Activated CD4-positive, alpha-beta T cell treated with anti-CD3 and anti-CD28 coated beads for 36 hours (primary cell): ENCODE measurements at places on chromosomes 3 and 15.

DNA sequence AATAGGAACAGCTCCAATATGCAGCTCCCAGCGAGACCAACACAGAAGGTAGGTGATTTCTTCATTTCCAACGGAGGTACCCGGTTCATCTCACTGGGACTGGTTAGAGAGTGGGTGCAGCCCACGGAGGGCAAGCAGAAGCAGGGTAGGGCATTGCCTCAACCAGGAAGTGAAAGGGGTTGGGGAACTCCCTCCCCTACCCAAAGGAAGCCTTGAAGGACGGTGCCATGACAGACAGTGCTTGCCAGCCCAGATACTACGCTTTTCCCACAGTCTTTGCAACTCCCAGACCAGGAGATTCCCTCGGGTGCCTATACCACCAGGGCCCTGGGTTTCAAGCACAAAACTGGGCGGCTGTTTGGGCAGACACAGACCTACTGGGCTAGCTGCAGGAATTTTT is 576.9 kb upstream of the NECTIN3 start:
- H3K4me1 ChIP-seq = no peaks in the 10 kb centered on the region
- no peak for DNase-seq
- H3K27ac ChIP-seq = no peak overlapping the region
- H3K36me3 ChIP-seq = no peaks in the 10 kb centered on the region
- H3K4me3 ChIP-seq = no peak overlapping the region
- no peaks in the 10 kb centered on the region for H3K27me3 ChIP-seq

DNA sequence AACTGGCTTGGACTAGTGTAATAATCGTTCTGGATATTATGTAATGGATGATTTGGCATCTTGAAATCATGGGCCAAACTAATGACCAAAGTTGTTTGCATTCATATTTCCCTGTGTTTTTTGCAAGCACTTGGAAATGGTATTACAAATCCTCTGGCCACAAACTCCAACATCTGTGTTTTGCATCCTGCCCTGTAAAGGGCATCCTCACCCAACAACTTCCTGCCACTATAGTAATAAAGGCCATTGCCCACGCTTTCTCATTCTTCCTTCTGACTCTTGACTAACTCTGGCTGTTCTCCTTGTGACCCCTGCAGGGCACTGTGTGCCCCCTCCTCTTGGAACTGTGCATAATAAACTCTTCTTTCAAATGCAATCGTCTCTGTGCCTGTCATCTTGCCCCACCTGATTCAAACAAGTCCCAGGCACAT is 25.4 kb upstream of the PSMD6 start:
- H3K4me3 ChIP-seq = no peak overlapping the region
- peaks cover 13% of the 10 kb centered on the region for H3K4me1 ChIP-seq
- H3K27me3 ChIP-seq = peaks cover 40% of the 10 kb centered on the region

DNA sequence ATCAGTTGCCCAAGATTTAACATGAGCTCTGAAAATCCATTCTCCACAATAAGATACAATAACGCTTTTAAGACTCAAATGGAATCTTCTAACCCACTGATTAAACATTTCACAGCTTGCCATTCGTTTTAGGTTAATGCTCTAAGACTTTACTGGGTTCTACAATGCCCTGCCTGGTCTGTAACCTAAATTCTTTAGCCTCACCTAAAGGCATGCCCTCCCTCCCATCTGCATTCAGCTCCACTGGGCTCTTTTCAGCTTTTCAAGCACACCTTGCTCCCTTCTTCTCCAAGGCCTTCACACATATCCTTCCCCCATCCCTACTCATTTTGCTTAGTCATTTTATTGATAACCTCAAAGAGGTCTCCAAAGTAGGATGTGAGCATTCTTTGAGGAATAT is 290.9 kb downstream of the LSAMP start:
- DNase-seq = no peak
- no peaks in the 10 kb centered on the region for H3K4me1 ChIP-seq
- H3K36me3 ChIP-seq = no peaks in the 10 kb centered on the region
- H3K4me3 ChIP-seq = no peak overlapping the region

- H3K4me3 ChIP-seq = peak overlapping the region; percentile 61
- no peaks in the 10 kb centered on the region for H3K27me3 ChIP-seq
- H3K36me3 ChIP-seq = peaks cover 40% of the 10 kb centered on the region
- peaks cover 81% of the 10 kb centered on the region for H3K4me1 ChIP-seq
- peak overlapping the region; percentile 89 for H3K27ac ChIP-seq
- DNase-seq = peak; percentile 74
These were observed 5.3 kb downstream of the TNFSF10 start for GRCh38 chr3:172517859-172518466.

DNA sequence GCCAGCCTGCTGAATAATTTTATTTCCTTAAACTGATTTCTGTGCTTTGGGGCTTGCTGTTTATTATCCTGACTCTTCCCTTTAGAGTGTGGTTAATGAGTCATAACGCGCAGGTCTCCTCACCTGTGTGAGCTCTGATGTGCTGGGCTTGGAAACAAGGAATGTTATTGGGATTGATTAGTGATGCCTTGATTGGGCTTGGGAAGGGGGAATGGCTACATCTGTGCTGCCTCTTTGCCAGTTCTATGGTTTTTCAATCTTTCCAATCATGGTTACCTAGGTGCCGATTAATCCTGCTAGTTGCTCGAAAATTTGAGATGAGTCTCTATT is 161.0 kb downstream of the THSD4 start:
- H3K27me3 ChIP-seq = peaks cover 4% of the 10 kb centered on the region
- H3K36me3 ChIP-seq = no peaks in the 10 kb centered on the region
- DNase-seq = no peak
- H3K27ac ChIP-seq = no peak overlapping the region

- H3K27me3 ChIP-seq = no peaks in the 10 kb centered on the region
- peaks cover 13% of the 10 kb centered on the region for H3K36me3 ChIP-seq
- H3K4me3 ChIP-seq = no peak overlapping the region
- DNase-seq = no peak
These were observed 19.3 kb downstream of the SLC51A start for GRCh38 chr3:196235452-196236122.

GRCh38 chr15:40878785-40879184 is 4.8 kb upstream of the RHOV start:
- DNase-seq = peak; percentile 63
- no peaks in the 10 kb centered on the region for H3K36me3 ChIP-seq
- H3K27me3 ChIP-seq = peaks cover 3% of the 10 kb centered on the region
- peaks cover 15% of the 10 kb centered on the region for H3K4me1 ChIP-seq

DNA sequence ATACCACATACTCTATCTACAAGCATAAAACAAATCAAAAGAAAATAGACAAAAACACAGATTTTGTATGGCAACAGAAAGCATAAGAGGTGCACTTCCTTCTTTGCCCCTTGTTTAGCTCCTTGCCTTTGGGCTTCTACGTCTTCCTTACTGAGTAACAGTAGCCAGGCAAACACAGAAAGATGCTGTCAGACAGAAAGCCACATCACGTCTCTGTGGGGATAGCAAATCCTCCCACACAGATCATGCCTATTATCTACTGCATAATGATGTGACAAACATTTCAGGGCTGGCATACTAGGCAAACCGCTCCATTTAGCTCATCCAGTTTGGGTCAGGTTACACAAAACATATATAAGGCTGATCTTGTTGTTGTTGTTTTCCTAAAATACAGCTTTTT is 92.7 kb downstream of the BOC start:
- peaks cover 3% of the 10 kb centered on the region for H3K36me3 ChIP-seq
- H3K4me3 ChIP-seq = no peak overlapping the region
- no peak for DNase-seq
- no peak overlapping the region for H3K27ac ChIP-seq

GRCh38 chr3:2099028-2099671 is 484 bp downstream of the CNTN4 start:
- peaks cover 4% of the 10 kb centered on the region for H3K4me1 ChIP-seq
- H3K4me3 ChIP-seq = no peak overlapping the region
- peak; percentile 11 for DNase-seq
- peaks cover 52% of the 10 kb centered on the region for H3K27me3 ChIP-seq

DNA sequence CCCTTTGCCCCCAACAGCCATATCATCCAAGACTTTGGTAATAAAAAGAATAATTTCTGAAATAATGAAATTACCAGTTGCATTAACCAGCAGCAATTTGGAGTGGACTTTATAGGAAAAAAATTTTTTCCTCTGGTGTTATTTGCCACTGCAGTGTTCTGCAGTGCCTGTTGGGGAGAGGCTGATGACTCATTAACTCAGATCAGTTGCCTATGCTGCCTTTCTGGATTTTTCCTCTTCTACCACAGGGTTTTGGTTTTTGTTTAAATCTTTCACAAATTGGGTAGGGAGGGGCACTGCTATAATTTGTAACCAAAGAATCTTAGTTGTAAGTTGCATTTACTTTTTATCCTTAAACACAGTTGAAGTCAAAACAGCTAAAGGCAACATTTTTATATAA is 22.7 kb downstream of the ATP6V1A start:
- no peak overlapping the region for H3K27ac ChIP-seq
- peaks cover 7% of the 10 kb centered on the region for H3K4me1 ChIP-seq
- H3K27me3 ChIP-seq = no peaks in the 10 kb centered on the region
- no peaks in the 10 kb centered on the region for H3K36me3 ChIP-seq
- no peak overlapping the region for H3K4me3 ChIP-seq

DNA sequence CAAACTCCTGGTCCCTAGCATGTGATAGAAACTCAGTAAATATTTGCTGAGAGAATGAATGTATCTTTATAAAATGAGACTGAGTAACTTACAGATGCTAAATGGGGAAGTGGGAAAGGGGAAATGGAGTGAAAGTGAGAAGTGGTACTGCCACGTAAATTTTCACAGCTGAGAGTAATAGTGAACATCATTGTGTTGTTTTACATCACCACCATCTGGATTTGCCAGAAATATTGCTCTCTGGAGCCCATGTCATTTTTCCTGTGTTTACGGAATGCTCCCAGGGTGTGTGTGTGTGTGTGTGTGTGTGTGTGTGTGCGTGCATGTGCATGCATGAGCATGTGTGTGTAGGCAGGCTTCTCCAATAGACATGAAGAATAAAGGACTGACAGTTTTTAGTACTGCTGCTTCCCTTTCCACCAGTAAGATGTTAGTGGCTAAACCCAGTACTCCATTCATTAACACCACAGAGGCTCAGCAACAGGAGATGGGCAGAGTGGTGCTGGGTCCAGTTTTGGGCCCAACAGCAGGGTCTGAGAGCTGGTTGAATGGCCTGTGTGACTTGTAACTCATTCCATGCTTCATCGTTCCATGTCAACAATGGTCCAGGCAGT is 57.3 kb downstream of the DIPK2A start:
- peaks cover 2% of the 10 kb centered on the region for H3K27me3 ChIP-seq
- H3K4me1 ChIP-seq = peaks cover 9% of the 10 kb centered on the region
- no peak for DNase-seq
- H3K36me3 ChIP-seq = no peaks in the 10 kb centered on the region

DNA sequence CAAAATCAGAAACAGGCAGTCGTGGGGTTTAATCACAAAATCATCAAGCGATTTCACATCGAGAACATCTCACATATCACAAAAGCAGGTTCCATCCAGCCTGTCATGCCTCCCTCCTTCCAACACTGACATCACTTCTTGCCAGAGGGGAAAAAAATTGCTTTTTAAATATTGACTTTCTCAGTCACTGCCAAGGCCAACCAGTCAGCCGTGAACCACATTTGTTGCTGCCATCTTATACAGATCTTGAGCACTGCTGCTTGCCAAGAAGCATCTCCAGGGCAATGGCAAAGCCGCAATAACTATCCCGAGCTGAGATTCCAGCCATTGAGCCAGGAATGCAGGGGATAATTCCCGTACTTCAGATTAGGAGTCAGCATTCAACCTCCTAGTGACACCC is 174.6 kb downstream of the ANXA2 start:
- H3K27me3 ChIP-seq = peaks cover 9% of the 10 kb centered on the region
- H3K36me3 ChIP-seq = no peaks in the 10 kb centered on the region
- H3K4me1 ChIP-seq = no peaks in the 10 kb centered on the region
- H3K4me3 ChIP-seq = no peak overlapping the region

GRCh38 chr3:132987396-132987795 is 50.8 kb upstream of the TMEM108 start:
- no peak for DNase-seq
- H3K4me3 ChIP-seq = no peak overlapping the region
- no peaks in the 10 kb centered on the region for H3K4me1 ChIP-seq
- no peak overlapping the region for H3K27ac ChIP-seq
- peaks cover 8% of the 10 kb centered on the region for H3K27me3 ChIP-seq

DNA sequence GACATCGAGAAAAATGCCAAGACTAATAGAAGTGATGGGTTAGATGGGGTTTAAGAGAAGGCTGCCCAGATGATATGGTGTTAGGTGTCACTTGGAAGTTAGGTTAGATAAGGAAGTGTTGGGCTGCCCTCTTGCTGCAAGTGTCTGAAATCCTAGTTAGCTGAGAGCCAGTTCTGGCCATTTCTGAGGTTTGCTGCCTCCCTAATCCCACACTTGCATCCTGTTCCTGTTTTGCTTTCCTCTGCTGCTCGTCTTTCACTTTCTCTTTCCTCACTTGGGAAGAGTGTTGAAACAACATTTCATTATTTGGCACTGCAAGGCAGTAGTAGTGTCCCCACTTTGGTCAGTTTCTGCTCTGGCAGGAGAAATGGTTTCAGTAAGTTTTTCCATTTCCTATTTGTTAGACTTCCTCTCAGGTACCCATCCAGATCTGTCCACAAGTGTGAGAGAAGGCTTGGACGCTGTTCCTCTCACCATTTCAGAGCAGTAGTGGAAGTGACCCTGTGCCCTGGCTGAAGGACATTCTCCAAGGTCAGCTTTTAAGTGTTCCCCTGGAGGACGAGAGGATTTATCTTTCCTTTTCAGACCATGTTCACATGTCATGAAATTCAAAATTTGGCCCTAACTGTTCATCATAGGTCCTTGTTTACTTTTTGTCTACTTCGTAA is 93.3 kb downstream of the ADAMTSL3 start:
- no peaks in the 10 kb centered on the region for H3K36me3 ChIP-seq
- DNase-seq = no peak
- H3K27me3 ChIP-seq = no peaks in the 10 kb centered on the region
- no peaks in the 10 kb centered on the region for H3K4me1 ChIP-seq
- H3K4me3 ChIP-seq = no peak overlapping the region

- no peaks in the 10 kb centered on the region for H3K27me3 ChIP-seq
- peaks cover 47% of the 10 kb centered on the region for H3K36me3 ChIP-seq
- H3K27ac ChIP-seq = no peak overlapping the region
- DNase-seq = no peak
- no peak overlapping the region for H3K4me3 ChIP-seq
- H3K4me1 ChIP-seq = no peaks in the 10 kb centered on the region
These were observed 45.3 kb upstream of the SEC22A start for GRCh38 chr3:123156276-123156995.

GRCh38 chr3:193735850-193736249 is 142.8 kb downstream of the OPA1 start:
- DNase-seq = no peak
- no peak overlapping the region for H3K4me3 ChIP-seq
- no peaks in the 10 kb centered on the region for H3K27me3 ChIP-seq
- no peaks in the 10 kb centered on the region for H3K36me3 ChIP-seq
- no peaks in the 10 kb centered on the region for H3K4me1 ChIP-seq
- no peak overlapping the region for H3K27ac ChIP-seq

DNA sequence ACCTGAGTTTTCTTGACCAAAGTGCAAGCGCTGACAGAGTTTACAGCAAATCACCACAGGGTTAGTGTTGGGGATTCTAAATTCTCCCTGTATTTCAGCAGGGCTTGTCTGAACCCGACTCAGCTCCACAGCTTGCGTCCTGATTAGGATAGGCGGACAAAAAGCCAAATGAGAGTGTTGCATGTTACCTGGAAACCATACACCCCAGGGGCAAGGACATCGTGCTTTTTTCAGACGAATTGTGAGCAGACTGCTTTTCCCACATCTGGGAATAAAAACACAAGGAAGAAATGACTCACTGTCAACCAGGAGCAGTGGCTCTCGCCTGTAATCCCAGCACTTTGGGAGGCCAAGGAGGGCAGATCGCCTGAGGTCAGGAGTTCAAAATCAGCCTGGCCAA is 3.0 kb downstream of the DZIP1L start:
- H3K4me1 ChIP-seq = peaks cover 4% of the 10 kb centered on the region
- peaks cover 31% of the 10 kb centered on the region for H3K27me3 ChIP-seq
- no peak overlapping the region for H3K27ac ChIP-seq
- H3K36me3 ChIP-seq = no peaks in the 10 kb centered on the region

GRCh38 chr15:78850941-78851755 is 21.5 kb upstream of the MORF4L1 start:
- no peak overlapping the region for H3K27ac ChIP-seq
- peaks cover 6% of the 10 kb centered on the region for H3K4me1 ChIP-seq
- H3K4me3 ChIP-seq = no peak overlapping the region
- DNase-seq = no peak
- H3K36me3 ChIP-seq = no peaks in the 10 kb centered on the region
